ENCODE measurements at places on chromosomes 6 and 20. TPM values are rescaled to one million over a fixed set of nuclear protein-coding genes. Genes with fewer than 3 reads are reported as not detected.

DNA sequence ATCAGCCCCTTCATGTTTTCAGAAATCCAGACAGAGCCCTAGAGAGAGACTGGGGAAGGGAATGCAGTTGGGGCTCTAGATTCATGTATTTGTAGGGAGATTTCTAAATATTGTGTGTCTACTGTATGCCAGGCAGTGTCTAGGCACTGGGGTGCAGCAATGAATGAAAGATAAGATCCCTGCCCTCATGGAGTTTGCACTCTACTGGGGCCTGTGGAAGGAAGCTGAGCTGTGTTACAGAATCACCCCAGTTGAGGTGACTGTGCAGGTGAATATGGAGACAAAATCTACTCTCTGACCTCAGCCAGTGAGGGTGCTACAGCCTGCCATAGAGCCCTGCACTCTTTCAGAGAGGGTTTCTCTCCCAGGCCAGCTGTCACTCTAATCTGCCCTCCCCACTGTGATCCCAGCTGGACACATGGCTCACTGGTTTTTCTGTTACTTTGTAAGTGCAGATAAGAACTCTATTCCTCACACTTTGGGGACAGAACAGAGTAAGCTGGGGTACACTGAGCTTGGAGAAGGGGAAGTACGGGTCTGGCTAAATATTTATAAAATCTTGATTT, 69.2 kb upstream of the E2F3 start:
- DNase-seq = no peak

DNA sequence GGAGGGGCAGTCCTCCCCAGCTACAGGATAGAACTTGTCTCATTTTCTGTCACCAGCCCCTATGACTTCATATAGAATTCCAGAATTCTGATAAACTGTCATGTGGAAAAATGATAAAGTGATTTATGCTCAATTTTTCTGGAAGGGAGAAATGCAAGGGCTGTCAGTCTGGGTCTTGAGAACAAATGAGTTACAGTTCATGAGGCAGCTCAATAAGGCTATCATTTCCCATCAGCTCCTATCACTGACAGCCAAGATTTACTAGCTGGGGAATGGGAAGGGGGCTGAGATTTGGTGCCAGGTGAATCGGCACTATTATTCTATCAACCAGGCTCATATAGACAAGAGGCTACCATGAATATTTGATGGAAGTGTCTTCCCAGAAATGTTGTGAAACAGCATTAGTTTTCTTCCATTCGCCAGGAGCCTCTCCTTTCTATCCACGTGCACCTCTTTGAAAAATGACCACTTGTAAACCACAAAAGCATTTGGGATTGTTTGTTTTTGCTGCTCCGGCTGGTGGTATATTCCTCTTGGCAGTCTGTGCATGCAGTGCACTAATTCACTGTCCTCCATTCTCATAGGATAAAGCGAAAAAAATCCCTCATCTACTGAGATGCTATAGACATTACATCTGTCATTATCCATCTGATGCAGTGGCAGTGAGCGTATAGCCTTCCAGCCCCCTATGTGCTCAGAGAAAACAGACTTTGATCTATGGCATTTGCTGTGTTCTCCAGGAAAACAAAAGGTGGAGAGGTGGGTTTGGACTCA, 528.7 kb upstream of the RNF217 start:
- DNase-seq = no peak

GRCh38 chr6:107314531-107314939, 144.8 kb downstream of the PDSS2 start:
- no peak for DNase-seq

- no peak for DNase-seq
Measured at GRCh38 chr6:31723245-31723979, at the start of gene MPIG6B. TSS of gene MPIG6B (plus strand) at chr6:31723373. CDS start at chr6:31723384, 11 bp downstream.

GRCh38 chr20:3446779-3447178, 24.0 kb upstream of the ATRN start:
- DNase-seq = no peak

DNA sequence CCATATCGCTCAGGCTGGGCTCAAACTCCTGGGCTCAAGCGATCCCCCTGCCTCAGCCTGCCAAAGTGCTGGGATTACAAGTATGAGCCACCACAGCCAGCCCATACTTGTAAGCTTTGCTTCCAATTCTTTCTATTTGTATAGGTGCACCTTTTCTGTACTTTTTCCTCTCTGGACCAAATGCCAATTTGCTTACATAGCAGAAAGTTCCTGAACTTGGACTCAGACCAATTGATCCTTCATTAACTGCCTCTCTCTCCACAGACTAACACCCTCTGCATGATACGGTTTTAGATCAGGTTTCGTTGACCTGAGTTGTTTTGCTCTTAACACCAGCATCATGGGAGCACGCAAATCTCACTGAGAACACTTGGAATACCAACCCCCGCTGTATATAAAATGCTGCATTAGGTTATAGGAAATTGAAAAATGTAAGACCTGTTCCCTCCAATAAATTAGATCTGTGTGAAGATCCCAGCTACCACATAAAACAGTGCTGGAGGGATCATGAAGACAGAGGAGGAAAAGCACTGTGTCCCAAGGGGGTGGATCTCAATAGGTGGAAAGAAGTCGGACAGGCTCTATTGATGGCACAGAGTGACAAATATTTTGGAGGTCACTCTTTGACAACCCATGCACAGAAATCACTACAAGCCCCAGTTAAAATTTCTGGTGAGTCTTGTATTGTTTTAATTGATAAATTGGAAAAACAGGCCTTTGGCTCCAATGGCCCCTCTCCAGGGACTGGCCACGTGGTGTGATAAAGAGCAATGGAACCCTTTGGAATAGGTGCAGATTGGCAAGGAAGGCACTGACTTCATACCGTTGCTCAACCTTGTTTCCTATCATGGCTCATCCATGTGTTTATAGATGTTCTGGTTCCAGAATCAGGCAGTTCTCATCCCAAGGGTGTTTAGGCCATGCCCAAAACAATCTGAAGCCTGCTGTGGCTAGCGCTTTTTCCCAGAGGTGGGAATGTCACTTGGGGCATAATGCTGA, 51.2 kb downstream of the ISM1 start:
- peak; percentile 8 for DNase-seq

- no peak for DNase-seq
Measured at GRCh38 chr6:83006270-83006905, 59.3 kb downstream of the UBE3D start.

DNA sequence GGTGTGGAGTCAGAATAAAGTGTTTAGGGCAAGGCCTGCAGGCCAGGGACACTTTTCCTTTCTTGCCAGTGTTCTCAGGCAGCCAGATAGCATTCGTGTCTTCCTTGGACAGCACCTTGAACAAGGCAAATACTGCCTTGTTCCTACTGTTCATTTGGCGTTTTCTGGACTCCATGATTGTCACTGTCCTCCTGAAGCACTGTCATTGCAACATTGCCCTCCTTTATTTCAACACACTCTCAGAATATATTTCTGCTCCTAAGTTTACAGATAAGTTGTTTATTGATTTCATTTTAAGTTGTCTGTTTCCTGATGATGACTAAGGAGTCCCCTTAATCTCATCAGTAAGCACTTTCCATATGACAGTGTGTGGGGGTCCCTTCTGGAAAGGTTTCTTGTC, 15.1 kb upstream of the DEF6 start:
- no peak for DNase-seq

DNA sequence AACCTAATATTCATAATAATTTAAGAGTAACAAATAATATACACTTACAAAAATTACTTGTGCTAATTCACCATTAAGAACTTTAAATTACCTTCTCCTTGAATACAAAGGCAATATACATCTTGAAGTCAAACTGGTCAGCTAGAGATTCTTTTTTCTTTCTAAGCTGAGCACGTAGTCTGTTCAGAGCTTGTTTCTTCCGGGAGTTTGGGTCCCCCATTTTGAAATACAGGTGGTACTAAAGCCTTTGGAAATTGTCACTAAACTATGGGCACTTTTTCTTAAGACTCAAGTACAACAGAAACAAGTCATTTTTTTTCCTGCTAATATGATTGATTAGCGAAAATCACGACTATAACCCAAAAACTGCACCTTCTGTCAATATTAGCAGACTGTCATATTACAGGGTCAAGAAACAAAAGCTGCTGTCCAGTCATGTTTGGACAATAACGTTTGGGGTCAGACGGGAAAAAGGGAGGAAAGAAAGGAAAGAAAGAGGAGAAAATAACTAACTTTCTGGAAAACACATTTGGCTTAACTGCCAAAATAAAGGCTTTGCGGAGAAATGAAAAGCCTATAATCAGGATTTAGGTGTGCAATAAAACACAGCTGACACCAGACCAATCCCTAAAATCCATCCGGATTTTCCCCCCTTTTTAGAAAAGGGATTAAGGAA, 367 bp downstream of the C6orf62 start:
- DNase-seq = no peak

- DNase-seq = peak; percentile 45
Measured at GRCh38 chr6:99151634-99152346, 197.7 kb downstream of the FAXC start.

GRCh38 chr6:3653528-3654070, 97.9 kb downstream of the PXDC1 start:
- no peak for DNase-seq

DNA sequence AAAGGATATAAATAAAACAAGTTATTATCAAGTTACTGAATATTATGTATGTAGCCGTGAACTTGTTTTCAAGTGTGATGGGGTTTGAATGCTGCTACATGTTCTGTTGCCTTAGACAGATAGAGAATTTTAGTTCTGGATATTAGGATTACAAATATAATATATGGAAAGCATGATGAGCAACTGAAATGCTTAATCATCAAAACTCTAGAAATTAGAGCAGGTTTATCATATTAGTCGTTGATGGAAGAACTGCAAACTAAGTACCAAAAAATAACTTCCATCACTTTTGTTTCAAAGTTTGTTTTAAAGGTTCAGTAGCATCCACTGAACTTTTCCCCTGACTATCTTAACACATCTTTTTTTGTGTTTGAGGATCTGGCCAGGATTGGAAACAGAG, 49.1 kb upstream of the CCN2 start:
- DNase-seq = no peak

DNA sequence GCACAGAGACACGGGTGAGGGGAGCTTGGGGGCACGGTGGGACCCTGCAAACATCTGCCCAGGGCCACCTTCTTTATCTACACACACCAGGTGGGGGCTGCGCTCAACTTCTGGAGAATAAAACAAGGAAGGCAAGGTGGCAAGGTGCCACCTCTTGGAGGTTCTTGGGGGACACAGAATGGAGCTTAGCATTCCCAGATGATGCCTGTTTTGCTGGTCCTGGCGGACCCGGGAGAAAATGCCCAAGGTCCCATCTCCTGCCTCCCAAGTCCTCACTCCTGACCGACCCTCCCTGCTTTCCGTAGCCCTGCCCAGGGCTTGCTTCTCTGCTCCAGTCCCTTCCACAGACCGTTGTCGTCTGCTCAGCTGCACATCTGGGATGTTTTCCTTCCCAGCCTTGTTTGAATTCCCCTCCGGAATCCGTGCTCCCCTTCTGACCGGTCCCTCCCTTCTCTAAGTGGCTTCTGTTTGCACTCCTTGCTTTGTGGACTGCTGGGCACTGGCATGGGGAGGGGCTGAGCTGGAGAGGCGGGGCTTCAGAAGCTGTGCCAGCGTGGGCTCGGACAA, 13.1 kb downstream of the ITPR3 start:
- peak; percentile 32 for DNase-seq

GRCh38 chr6:167153521-167153959, 4.2 kb downstream of the GPR31 start:
- peak; percentile 29 for DNase-seq

- DNase-seq = peak; percentile 7
Measured at GRCh38 chr20:36043441-36043840, 75.1 kb downstream of the CNBD2 start.

DNA sequence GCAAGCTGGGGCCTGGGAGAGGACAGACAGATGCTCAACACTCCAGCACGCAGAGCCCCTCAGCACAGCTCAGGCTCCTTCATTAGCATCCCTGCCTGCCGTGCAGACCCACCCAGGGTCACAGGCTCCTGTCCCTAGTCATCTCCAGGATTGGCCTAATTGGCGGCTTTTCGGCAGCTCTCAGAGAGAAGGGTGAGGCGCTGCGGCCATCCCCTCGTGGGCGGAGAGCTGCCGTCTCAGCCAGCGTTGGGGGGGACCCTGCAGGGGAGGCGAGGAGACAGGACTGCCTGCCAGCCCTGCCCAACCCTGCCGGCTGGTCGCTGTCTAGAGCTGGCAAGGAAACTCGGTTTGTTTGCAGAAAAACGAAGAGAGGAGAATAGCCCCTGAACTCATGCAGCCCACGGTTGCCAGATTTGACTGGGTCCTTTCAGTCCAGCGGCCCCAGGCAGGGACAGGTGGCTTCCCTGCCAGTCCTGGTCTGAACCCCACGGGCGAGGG, 26.8 kb downstream of the BHLHE23 start:
- DNase-seq = no peak

GRCh38 chr20:49833483-49833882, 20.9 kb downstream of the SLC9A8 start:
- DNase-seq = no peak

DNA sequence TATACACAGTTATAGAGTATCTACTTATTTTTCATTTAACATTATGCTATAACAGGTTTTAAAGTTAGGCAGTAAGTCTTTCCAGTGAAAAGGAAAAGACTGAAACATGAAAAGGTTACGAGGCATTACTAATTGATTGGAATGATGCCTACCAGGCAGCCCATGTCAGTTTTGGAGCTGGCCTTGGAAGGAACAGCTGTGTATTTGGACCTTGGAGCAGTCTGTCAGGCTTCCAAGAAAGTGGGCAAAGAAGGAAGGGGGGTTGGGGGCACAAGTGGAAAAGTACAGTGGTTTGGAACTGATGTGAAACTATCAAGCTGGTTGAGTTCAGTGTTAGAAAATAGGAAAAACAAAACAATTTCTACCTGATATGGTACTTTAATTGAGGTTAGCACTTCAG, 41.7 kb downstream of the SLC16A10 start:
- no peak for DNase-seq

DNA sequence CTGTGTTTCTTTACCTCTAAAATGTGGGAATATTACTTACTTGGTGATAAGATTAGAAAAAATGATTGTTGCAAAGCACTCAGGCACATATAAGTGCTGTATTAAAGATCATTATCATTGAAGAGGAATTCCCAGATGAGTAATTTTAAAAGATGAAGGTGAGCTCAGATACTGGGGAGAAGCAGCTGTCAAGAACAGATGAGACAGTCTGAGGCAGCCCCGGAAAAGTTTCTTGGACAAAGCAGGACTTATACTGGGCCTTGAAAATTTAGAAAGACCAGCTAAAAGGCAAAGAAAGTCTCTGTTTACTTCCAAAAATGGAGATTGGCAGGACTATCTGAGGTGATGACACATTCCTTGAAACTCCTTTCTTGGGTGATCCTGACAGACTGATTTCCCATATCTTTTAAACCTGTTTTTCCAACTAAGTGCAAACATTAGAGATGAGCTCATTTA, 93.8 kb upstream of the MARCKS start:
- DNase-seq = peak; percentile 10

The NNAT gene
- not detected for total RNA-seq

The CHRNA4 gene
- total RNA-seq = not detected

The EYS gene
- total RNA-seq = not detected

The IL17A gene
- not detected for total RNA-seq

The GPR63 gene
- total RNA-seq = 0.11 TPM

The KHDC1 gene
- total RNA-seq = 0.13 TPM

The FUCA2 gene
- total RNA-seq = 57.2 TPM

The ARMH2 gene
- total RNA-seq = not detected

The B3GAT2 gene
- total RNA-seq = not detected

The PRRT1 gene
- total RNA-seq = not detected

The DUSP15 gene
- total RNA-seq = not detected

The MED20 gene
- 30.6 TPM for total RNA-seq

The TRIM31 gene
- total RNA-seq = not detected

Data from GM23248 (cell line).